Lower lobe of right lung (tissue), 2 donors: ENCODE measurements at places on chromosomes 11 and 22. TPM values are rescaled to one million over a fixed set of nuclear protein-coding genes. Genes with fewer than 3 reads are reported as not detected.
A peak's percentile ranks its signal among the peaks of the same experiment; 100 is the strongest.

DNA sequence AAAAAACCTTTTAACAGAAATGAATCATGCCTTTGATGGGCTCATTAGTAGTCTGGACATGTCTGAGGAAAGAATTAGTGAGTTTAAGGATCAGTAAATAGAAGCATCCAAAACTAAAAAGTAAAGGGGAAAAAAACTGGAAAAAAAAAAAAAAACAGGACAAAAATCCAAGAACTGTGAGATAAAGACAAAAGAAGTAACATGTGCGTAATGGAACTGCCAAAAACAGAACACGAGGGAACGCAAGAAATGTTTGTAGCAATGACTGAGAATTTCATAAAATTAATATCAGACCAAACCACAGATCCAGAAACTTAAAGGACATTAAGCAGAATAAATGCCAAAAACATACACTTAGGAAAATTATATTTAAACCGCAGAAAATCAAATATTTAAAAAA, 77.4 kb downstream of the MS4A13 start:
- H3K27ac ChIP-seq, result no peak overlapping the region
- no peaks in the 10 kb centered on the region for H3K4me1 ChIP-seq
- H3K4me3 ChIP-seq, result no peak overlapping the region

ZP1 gene
- not detected for total RNA-seq

DNA sequence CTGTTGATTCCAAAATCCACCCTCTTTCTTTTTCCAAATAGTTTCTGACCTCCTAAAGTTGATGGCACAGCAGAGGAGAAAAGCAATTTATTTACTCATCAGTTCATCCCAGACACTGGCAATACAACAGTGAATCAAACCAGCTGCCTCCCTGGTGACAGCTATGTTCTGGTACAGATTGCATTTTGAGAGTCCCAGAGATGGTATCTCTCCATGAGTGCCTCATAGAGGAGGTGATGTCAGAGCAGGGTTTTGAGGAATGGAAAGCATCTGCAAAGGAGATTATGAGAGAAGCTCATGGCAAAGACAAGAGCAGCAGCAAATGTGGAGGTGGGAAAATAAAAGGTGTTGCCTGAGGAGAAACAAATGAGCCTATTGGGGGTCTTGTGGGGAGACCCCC, 377.2 kb downstream of the MN1 start:
- no peaks in the 10 kb centered on the region for H3K36me3 ChIP-seq
- H3K27me3 ChIP-seq, result no peaks in the 10 kb centered on the region
- H3K4me1 ChIP-seq, result peaks cover 14% of the 10 kb centered on the region
- no peak overlapping the region for H3K27ac ChIP-seq
- no peak for DNase-seq

DNA sequence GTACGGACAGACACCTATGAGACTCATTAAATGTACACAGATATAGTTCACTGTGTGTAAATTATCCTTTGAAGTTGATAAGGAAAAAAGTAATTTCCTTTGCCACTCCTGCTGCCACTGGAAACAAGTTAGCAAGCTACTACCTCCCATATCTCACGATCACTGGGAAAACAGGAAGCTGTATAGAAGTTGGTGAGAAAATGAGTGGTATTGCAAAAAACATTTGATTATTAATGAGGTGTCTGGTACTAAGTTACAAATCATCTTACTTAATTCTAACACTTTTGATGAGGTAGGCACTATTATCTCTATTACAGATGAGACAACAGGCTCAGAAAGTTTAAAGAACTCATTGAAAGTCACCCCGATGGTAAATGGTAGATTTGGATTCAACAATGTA, 68.5 kb downstream of the GAB2 start:
- peaks cover 76% of the 10 kb centered on the region for H3K4me1 ChIP-seq
- no peaks in the 10 kb centered on the region for H3K36me3 ChIP-seq
- no peak for DNase-seq
- H3K27me3 ChIP-seq, result no peaks in the 10 kb centered on the region
- no peak overlapping the region for H3K4me3 ChIP-seq

GRCh38 chr11:72456651-72457050, 22.3 kb upstream of the CLPB start:
- no peak overlapping the region for H3K4me3 ChIP-seq
- DNase-seq, result no peak
- H3K27ac ChIP-seq, result no peak overlapping the region
- H3K36me3 ChIP-seq, result no peaks in the 10 kb centered on the region
- H3K27me3 ChIP-seq, result no peaks in the 10 kb centered on the region

CRYAB gene
- total RNA-seq, result 72.5 TPM

GRCh38 chr11:68816917-68817419, 24.7 kb downstream of the CPT1A start:
- H3K4me3 ChIP-seq, result no peak overlapping the region
- H3K27ac ChIP-seq, result no peak overlapping the region
- H3K4me1 ChIP-seq, result peaks cover 5% of the 10 kb centered on the region
- no peaks in the 10 kb centered on the region for H3K27me3 ChIP-seq
- H3K36me3 ChIP-seq, result peaks cover 36% of the 10 kb centered on the region

GRCh38 chr22:37823134-37823985, at the start of gene GALR3:
Gene GALR3 (plus strand): TSS chr22:37823382. CDS start chr22:37823407, 25 bp downstream.
- no peak within 1 kb of the TSS for H3K4me3 ChIP-seq
- no peak for DNase-seq
- peaks cover 55% of the 10 kb centered on the region for H3K27me3 ChIP-seq
- H3K36me3 ChIP-seq, result no peaks in the 10 kb centered on the region

GRCh38 chr11:70618431-70619101, 220.2 kb downstream of the CTTN start:
- no peak overlapping the region for H3K4me3 ChIP-seq
- no peak overlapping the region for H3K27ac ChIP-seq
- no peak for DNase-seq
- H3K27me3 ChIP-seq, result no peaks in the 10 kb centered on the region

GRCh38 chr11:62787005-62787759, at the start of gene TMEM179B:
Gene TMEM179B (plus strand): TSS chr11:62787402. CDS start chr11:62787432, 30 bp downstream.
- H3K36me3 ChIP-seq, result peaks cover 48% of the 10 kb centered on the region
- peaks cover 50% of the 10 kb centered on the region for H3K4me1 ChIP-seq
- H3K27ac ChIP-seq, result peak within 1 kb of the TSS; percentile 96
- peak; percentile 99 for DNase-seq
- H3K4me3 ChIP-seq, result peak within 1 kb of the TSS; percentile 79
- H3K27me3 ChIP-seq, result no peaks in the 10 kb centered on the region

SLC35C1 gene
- total RNA-seq, result 24.7 TPM

GRCh38 chr22:27378995-27379394, 422.6 kb downstream of the MN1 start:
- H3K36me3 ChIP-seq, result no peaks in the 10 kb centered on the region
- H3K4me3 ChIP-seq, result no peak overlapping the region
- no peak overlapping the region for H3K27ac ChIP-seq
- peaks cover 9% of the 10 kb centered on the region for H3K27me3 ChIP-seq
- H3K4me1 ChIP-seq, result no peaks in the 10 kb centered on the region
- DNase-seq, result no peak

DNA sequence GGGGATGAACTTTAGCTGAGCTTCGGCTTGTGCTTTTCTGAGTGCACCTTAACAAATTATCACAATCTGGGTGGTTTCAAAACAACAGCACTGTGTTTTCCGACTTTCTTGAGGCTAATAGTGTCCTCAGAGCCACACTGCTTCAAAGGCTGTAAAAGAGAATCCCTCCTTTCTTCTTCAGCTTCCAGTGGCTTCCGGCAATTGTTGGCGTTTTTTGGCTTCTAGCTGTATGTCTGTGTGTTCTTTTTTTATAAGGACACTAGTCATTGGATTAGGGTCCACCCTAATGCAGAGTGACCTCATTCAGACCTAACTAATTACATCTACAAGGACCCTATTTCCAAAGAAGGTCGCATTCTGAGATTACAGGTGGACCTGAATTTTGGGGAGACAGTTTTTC, 30.6 kb downstream of the KIAA1671 start:
- H3K4me1 ChIP-seq, result peaks cover 13% of the 10 kb centered on the region
- no peaks in the 10 kb centered on the region for H3K27me3 ChIP-seq
- H3K4me3 ChIP-seq, result no peak overlapping the region
- peak overlapping the region; percentile 32 for H3K27ac ChIP-seq

GRCh38 chr11:73396251-73396930, 20.2 kb downstream of the RELT start:
- H3K4me1 ChIP-seq, result peaks cover 3% of the 10 kb centered on the region
- H3K27me3 ChIP-seq, result no peaks in the 10 kb centered on the region
- no peak for DNase-seq
- peaks cover 41% of the 10 kb centered on the region for H3K36me3 ChIP-seq
- no peak overlapping the region for H3K27ac ChIP-seq

DNA sequence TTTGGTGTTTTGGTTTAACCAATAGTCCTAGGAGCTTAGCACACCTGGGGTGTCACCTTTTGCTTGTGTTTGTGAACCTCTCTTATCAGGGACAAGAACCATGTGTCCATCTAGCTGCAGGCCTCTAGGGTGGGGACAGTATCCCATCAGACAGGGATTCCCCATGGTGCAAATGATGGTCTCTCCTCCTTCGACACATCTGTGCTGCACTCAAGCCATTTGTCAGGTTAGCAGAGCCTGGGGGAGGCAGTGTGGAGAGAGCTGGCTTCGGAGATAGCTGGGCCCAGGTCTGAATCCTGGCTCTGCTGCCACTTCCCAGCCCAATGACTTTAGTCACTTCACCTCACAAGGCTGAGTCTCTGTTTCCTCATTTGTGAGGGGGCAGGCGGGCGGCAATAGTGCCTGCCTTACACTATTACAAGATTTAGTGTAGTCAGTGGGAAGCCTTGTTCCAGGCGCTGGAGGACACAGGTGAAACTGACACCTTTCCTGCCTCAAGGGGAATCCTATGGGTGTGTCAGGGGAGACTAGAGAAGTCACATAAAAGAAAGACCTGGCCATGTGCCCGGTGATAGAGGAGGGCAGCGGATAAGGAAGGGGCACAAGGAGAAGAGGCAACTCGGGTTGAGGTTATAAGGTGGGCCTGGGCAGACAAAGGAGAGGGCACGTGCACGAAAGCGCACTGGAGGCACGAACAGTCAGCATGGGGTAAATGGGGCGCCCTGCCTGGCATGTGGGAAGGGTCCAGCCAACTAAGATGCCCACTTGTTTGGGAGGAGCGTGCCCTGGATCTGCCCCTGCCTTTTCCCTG, 12.6 kb downstream of the KLHL35 start:
- H3K4me3 ChIP-seq, result no peak overlapping the region
- peaks cover 9% of the 10 kb centered on the region for H3K36me3 ChIP-seq
- no peak for DNase-seq
- H3K27me3 ChIP-seq, result no peaks in the 10 kb centered on the region
- H3K27ac ChIP-seq, result peak overlapping the region; percentile 80

DNA sequence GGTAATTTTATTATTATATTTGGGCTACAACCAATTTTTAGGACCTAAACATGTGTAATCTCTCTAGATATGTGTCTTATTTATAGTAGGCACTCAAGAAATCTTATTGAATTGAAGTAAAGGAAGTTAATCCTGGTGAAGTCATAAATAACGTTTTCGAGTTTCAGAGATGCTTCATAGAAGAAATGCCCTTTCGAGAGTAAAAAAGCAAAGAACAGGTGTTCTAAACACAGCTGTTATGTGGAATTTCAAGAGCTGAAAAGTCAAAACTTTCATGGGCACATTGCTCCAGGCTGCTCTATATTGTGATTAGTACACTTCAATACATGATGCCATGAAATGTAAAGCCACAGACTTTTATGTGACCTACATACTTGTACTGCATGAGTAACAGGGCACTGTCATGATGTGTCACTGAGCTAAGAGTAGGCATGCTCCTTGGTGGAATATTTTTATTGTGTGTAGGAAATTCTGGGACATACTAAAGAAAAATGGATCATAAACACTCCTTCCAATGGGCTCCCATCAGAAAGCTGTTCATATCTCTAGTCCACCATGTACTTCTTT, 7.2 kb upstream of the ELMOD1 start:
- H3K4me1 ChIP-seq, result no peaks in the 10 kb centered on the region
- H3K27ac ChIP-seq, result no peak overlapping the region

SYT13 gene
- total RNA-seq, result not detected

GRCh38 chr22:50415426-50415825, 59.4 kb downstream of the SBF1 start:
- H3K27me3 ChIP-seq, result no peaks in the 10 kb centered on the region
- no peak for DNase-seq
- no peak overlapping the region for H3K4me3 ChIP-seq
- H3K4me1 ChIP-seq, result peaks cover 12% of the 10 kb centered on the region
- peaks cover 75% of the 10 kb centered on the region for H3K36me3 ChIP-seq

MMP12 gene
- total RNA-seq, result 0.27 TPM
